ENCODE measurements at places on chromosomes 1 and 21.
A peak's percentile ranks its signal among the peaks of the same experiment; 100 is the strongest.

GRCh38 chr1:165235777-165236291 is 120.7 kb downstream of the LMX1A start:
- no peak for DNase-seq

- DNase-seq: peak; percentile 29
These were observed 548 bp downstream of the B3GALT5 start for GRCh38 chr21:39613041-39613934.

GRCh38 chr1:32890516-32891240 is 4.4 kb downstream of the HPCA start:
- no peak for DNase-seq

DNA sequence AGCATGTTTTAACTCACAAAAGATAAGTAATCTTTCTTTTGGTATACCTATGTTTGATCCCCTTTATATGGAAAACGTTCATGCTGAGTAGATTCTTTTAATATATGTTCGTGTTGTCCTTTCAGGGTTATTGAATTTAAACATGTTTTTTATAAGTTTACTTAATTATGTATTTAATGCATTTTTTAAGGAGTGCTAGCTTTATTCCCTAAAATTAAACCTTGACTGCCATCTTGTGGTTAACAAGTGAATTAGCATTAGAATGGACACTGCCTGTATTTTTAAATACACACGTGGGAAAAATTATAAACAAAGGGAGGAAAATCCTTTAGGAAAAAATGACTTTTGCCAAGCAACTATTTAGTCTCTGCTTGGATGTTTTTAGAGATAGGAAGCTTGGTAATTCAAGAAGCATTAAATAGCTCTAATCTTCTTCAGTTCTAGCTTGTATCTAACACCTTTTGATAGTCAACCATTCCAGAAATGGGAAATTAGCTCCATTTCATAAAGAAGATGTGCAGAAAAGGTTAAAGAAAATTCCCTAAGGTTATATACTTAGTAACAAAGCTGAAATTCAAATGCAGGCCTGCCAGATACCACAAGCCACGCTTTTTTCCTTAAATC is 43.0 kb downstream of the UBE2U start:
- DNase-seq: peak; percentile 47

DNA sequence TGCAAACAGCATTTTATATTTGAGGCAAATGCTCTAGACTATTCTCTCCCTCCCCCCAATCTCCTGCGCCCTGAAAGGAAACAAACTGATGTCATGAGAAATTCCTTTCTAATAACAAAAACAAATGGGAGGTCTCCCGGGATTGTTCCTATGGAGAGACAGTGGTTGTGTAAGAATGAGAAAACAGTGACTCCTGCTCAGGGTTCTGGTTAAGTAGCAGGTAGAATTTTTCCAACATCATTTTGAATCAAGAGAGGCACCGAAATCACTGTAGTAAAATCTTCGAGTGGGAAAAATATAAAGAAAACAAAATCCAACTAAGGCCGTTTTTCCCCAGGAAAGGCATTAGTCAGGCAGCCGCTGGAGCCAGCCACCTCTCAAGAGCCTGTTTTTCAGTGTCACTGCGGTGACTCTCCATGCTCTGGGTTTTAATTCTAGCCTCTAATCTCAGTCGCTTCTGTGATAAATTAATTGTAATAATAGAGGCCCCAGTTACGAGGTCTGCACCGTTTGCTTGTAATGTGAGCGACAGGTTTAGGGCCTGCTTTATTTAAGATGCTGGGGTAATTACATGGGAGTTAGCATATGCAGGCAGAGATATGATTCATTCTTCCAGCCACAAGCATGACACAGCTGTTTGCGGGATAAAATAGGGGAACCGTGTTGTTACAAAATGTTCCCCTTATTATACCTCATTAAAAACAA is 80.3 kb downstream of the RNF220 start:
- peak; percentile 81 for DNase-seq

DNA sequence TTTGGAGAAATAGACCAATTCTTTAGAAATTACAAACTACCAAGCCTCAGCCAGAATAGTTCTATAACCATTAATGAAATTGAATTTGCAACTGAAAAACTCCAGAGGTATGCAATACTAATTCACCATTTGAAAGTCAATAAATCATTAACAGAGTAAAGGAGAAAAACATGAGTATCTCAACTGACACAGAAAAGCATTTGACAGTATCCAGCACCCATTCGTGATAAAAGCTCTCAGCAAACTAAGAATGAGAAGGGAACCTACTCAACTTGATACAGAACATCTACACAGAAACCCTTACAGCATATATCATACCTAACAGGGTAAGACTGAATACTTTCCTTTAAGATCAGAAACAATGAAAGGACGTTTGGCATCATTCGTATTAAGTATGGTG is 54.3 kb downstream of the ST6GALNAC5 start:
- DNase-seq: no peak
